ENCODE measurements at places on chromosomes 12 and 14. TPM values are rescaled to one million over a fixed set of nuclear protein-coding genes. Genes with fewer than 3 reads are reported as not detected.

The GAPDH gene
- 1,865 TPM for total RNA-seq

The C1S gene
- total RNA-seq: 306 TPM

The GPR65 gene
- total RNA-seq: 6.1 TPM

The ANGEL1 gene
- total RNA-seq: 31.5 TPM

The SYT1 gene
- total RNA-seq: 12.5 TPM

The CEP128 gene
- total RNA-seq: 4.0 TPM

The NKX2-1 gene
- total RNA-seq: 0.15 TPM

The DBX2 gene
- not detected for total RNA-seq

GRCh38 chr12:97424911-97425310 is 37.7 kb upstream of the RMST start:
- DNase-seq: no peak

DNA sequence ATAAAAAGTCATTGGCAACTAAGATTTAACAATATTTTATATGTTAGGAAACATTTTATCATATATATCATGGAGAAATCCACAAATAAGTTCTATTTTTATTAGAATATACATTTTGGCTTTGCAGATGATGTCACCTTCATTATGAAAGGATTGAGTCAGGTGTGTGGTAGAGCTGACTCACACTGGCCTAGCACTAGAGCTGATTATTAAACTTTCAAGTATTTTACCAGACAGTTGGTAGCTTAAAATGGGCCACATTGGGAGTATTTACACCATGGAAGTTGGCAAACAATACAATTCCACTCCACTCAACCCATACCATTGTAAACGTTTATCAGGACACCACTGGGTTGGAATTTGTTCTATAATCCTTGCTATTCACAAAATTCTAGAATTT is 1036.6 kb downstream of the TRHDE start:
- no peak for DNase-seq

- DNase-seq: no peak
Measured at GRCh38 chr12:119668324-119668841, 450 bp downstream of the PRKAB1 start.

DNA sequence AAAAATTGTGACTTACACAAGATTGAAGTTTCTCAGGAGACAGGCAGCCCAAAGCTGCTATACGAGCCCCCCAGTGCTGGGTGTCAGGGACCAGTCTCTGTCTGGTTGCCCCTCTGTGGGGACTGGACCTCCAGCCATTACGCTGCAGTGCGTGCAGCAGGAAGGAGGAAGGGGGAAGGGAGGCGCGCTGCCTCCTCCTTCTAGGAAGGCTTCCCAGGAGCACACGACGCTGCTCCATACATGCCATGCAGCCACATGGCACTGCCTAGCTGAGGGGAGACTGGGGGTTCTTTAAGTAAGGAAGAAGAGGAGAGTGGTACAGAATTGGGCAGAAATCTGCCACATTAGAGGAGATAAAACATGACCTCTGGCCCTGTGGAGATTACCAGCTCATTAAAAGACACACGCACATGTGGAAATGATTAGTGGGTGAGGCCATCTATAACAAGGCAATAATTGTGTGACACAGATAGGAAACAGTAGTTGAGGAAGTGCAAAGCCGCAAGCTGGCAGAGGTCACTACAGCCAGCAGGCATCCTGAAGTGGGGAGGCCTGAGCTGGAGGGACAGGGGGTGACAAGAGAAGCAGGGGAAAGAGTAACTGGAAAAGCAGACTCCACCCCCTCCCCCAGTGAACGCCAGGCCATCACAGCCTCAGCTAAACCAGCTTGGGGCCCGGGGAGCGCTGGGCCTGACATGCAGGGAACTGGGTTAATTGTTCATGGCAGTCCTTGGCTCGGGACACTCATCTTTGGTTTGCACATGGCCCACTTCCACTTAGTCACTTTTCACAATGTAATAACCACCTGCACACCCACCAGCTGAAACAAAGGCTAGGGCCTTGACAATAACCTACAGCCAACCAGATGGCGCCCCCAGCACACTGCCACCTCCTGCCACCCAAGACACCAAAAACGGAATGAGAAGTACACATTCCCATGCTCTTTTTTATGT is 39.6 kb downstream of the CCDC88C start:
- DNase-seq: no peak

DNA sequence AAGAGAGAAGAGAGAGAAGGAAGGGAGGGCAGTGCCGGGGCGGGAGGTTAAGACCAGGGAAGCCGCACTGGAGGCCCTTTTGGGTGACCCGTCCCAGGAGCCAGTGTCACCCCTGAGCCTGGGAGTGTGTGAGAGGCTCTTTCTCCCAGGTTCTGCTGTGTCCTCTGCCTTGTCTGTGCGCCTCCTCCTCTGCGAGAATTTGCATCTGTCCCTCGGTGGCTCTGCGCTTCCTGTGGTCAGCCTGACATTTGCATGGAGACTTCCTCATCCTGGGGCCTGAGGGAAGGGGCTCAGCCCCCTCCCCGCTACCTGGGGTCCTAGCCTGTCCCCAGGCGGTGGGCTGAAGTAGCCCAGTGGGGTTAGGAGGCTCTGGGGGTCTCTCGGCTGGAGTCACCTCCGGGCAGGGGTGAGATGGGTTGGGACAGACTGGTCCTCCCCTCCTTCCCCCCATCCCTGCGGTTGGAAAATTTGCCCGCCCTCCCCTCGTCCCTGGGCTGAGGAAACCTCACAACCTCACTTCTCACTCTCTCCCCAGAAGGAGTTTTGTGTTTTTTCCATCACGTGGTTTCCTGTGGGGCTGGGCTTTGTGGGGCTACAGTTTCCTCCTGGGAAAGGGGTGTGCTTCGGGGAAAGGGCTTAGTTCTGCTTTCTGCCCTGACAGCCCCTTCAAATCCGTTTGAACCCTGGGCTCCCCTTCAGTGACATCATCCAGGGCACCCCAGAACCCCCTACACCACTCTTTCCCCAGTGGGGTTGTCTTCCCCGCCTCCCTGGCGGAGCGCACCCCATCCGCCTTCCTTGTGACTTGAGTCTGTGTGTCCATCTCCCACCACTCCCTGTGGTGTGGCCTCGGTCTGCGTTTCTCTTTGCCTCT is 2.5 kb downstream of the PTPN6 start:
- peak; percentile 66 for DNase-seq

DNA sequence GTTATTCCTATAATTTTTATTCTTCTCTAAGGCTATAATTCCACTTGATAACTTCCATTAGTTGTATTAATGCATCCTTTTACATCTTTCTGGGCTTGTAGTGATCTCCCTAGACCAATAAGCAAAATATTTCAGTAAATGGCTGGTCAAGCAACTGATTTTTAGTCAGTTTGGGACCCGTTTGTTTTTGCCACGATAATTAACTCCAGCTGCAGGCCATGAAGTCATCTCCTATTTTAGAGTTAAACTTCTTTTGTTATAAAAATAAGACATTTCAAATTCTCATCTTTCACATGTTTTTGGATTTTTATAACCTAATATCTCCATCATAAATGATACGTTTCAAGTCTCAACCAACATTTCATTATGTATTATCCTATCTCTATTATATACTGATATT is 49.4 kb downstream of the MAGOHB start:
- DNase-seq: no peak

DNA sequence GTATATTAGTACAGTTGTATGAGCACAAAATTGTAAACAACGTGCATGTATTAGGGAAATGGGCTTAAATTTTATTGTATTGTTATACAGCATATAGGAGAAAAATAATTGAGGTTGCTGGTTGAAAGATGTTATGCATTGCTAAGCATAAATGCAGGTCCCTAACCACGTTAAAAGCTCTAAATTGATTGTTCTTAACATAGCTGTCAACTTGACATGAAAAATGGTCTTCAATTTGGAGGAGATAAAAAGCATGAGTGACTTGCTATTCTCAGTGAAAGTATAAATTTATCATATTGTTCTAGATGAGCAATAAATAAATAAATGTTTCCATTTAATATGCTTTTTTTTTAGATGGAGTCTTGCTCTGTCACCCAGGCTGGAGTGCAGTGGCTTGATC is 506.6 kb upstream of the ATXN7L3B start:
- no peak for DNase-seq

DNA sequence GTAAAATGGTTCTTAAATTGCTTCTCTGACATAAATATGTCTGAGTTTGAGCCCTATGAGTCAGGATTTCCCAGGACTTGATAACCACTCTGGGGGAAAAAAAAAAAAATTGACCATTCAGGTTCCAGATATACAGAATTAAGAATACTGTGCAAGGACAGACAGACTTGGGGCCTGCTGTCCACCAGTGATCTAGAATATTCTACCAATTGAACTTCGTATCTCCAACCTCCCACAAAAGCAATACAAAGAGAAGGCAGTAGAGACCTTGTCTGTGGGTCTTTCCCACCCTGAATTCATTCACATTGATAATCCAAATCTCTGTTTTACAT is 4.1 kb downstream of the SINHCAF start:
- DNase-seq: no peak

GRCh38 chr12:13980538-13981295 is 685 bp downstream of the GRIN2B start:
- no peak for DNase-seq

GRCh38 chr12:92871116-92871515 is 58.0 kb downstream of the EEA1 start:
- no peak for DNase-seq

- DNase-seq: no peak
Measured at GRCh38 chr12:8127138-8127537, 3.7 kb downstream of the CLEC4A start.

- no peak for DNase-seq
Measured at GRCh38 chr14:91281346-91281745, 36.8 kb upstream of the GPR68 start.

DNA sequence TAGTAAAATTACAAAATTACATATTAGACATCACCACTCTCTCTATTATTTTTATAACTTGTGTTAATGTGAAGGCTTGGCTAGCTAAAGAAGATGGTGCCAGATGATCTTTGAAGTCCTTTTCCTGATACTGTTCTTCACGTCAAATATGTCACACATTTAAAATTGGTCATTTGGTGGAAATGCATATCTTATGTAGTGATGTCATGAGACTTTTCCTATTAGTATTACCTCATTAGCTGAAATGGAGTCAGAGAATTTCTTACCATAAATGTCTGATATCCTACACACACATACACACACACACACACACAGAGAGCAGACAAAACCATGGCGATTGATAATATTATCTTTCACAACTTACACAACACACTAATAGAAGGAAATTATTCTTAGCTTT is 124.8 kb upstream of the PTPRB start:
- no peak for DNase-seq

DNA sequence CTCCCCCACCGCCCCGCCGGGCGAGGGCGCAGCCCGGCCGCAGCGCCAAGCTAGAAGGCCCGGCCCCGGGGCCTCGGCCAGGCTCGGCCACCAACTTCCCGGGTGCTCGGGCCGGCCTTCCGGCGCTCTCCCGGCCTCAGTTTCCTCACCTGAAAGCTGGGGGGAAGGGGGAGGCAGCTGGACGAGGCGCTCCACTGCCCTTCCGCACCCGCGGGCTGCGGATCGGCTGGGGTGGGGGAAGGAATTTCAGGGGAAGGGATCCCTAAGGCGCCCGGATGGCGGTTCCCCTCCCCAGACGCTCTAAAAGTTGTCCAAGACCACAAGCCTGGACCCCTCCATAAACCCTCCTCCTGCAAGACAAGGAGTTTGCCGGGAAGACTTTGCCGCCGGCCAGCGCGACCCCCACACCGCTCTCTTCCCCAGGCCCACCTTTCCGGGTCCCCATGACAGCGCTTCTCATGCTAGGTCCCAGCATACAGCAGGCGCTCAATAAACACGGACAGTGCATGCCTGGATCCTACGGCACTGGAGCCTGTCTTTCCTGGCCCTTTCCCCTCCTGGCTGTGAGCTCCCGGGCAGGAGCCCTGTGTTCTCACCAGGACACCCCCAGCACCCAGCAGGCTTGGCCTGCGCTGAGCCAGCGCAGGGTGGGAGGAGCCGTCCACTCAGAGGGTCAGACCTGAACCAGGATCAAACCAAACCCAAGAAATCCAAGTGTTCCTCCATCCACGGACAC is 18.1 kb downstream of the BEGAIN start:
- DNase-seq: no peak

GRCh38 chr14:90677484-90678050 is 138.7 kb downstream of the TTC7B start:
- DNase-seq: no peak

DNA sequence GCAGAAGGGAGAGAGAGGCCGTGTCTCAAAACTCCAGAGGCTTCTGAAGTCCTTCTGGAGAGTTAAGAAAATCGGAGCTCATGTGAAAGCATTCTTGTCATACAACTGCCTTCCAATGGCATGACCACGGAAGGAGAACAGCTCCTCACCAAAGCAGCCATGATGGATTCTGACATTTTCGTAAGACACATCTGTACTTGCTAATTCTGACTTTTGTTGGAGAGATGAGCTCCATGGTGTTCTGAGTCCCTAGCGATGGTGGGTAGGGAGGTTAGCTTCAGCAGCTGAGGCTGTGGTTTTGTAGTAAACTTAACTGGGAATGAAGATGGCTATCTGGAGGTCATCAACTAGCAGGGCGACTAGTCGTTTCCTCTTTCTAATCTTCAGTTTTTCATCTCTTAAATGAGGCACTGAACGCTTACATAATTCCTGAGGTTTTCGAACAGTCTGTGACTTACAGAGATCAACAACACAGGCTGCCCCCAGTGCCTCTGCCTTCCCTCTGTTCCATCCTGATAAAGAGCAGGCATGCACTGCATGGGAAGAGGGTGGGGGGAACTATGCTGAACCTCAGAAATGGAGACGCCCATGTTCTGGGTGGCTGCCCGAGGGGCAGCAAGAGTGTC is 28.6 kb upstream of the DICER1 start:
- DNase-seq: no peak

GRCh38 chr12:122753319-122753650 is 661 bp downstream of the DENR start:
- no peak for DNase-seq

GRCh38 chr14:96130391-96130790 is 74.2 kb upstream of the BDKRB2 start:
- DNase-seq: no peak

DNA sequence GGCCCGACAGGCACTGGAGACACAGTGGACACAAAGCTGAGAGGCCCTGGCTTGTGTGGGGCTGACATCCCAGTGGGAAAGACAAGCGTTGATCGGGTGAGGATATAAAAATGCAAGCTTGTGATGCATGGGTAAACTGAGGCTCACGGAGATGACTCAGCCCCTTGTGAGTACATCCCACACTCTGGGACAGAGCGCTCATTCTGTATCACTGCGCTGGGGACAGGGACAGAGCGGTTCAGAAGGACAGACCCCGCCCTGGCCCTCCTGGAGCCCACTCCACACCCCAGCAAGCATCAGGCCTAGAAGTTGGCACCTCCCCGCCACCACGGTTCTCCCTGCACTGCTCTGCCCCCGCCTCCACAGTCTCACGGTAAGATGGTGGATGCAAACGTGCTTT is 156.3 kb downstream of the PIWIL1 start:
- no peak for DNase-seq

DNA sequence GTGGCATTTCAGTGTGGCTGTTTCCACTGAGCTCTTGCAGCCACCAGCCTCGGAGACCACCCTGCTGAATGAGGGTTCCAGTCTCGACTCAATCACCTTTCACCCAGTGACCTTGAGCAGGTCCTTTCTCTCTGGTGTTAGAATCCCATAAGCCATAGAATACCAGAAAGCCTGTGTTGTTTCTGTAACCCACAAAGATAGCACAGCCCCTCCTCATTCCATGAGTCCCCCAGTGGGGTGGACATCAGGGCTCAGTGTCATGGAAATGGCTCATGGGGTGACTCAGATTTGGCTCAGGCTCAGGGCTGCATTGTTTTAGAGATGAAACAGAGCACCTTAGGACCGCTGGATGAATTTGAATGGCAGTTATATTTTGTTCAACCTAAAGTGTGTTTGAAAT is 171.5 kb downstream of the PTPN11 start:
- no peak for DNase-seq

Measured in adrenal gland (tissue), 19 donors.